Left renal pelvis (tissue), 4 donors: ENCODE measurements at places on chromosomes 16 and 17.

- DNase-seq, result no peak
These were observed 5.8 kb upstream of the OGFOD3 start for GRCh38 chr17:82424001-82424862.

- no peak for DNase-seq
These were observed 91.8 kb downstream of the FOXL1 start for GRCh38 chr16:86669937-86670749.

DNA sequence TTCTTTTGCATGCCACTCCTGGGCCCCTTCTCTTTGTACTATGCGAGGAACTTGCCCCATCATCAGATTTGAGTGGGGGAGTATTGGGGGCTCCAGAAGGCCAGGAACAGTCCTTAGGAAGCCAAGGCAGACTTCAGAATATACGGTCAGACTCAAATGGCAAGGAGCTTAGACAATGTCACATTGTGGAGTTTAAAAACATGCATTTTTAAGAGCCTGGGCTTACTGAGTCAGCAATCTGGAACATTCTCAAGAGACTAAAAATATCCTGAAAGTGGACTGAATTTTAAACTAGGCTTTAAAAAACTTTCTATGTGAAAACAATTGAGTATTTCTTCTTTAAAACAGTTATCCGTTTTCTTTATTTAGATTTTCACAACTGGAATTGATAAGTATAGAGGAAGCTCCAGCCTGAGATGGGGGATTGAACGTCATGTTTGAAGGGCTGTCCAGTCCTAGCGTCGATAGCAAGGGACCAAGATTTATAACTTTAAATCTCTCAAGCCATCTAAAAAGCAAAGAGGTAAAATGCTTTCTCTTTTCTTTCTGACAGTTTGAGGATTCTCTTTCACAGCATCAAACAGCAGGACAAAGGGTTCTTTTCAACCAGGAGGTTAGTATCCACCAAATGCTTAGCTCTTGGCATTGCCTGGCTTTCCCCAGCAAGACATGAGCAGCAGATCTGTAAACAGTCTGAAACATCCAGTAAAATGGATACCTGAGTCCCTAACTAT, 45.8 kb upstream of the CDRT4 start:
- DNase-seq, result no peak

- no peak for DNase-seq
These were observed 18.8 kb upstream of the MMD start for GRCh38 chr17:55440391-55440790.

GRCh38 chr17:81315885-81316391, 20.8 kb upstream of the SLC38A10 start:
- no peak for DNase-seq

- DNase-seq, result no peak
These were observed 37.7 kb downstream of the NLRC5 start for GRCh38 chr16:57027067-57027466.

GRCh38 chr17:56452461-56452860, 141.0 kb upstream of the NOG start:
- DNase-seq, result no peak

GRCh38 chr16:86391486-86391885, 118.8 kb upstream of the FOXF1 start:
- DNase-seq, result no peak

- DNase-seq, result no peak
These were observed 6.9 kb upstream of the WDR59 start for GRCh38 chr16:74991593-74992403.

DNA sequence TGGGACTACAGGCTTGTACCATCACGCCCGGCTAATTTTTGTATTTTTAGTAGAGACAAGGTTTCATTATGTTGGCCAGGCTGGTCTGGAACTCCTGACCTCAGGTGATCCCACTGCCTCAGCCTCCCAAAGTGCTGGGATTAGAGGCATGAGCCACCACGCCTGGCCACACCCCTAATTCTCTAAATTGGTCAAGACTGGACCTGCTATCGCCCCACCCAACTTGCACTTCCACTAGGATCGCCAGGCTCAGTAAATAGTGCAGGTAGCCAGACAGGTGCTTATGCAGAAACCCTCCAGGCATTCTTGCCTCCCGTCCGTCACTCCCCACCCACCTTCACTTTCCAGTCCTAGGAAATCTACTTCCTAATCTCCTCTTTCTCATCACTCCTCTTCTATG, 481.4 kb upstream of the EEF2KMT start:
- DNase-seq, result no peak

- DNase-seq, result no peak
These were observed 241.6 kb downstream of the XYLT1 start for GRCh38 chr16:17229131-17229530.

DNA sequence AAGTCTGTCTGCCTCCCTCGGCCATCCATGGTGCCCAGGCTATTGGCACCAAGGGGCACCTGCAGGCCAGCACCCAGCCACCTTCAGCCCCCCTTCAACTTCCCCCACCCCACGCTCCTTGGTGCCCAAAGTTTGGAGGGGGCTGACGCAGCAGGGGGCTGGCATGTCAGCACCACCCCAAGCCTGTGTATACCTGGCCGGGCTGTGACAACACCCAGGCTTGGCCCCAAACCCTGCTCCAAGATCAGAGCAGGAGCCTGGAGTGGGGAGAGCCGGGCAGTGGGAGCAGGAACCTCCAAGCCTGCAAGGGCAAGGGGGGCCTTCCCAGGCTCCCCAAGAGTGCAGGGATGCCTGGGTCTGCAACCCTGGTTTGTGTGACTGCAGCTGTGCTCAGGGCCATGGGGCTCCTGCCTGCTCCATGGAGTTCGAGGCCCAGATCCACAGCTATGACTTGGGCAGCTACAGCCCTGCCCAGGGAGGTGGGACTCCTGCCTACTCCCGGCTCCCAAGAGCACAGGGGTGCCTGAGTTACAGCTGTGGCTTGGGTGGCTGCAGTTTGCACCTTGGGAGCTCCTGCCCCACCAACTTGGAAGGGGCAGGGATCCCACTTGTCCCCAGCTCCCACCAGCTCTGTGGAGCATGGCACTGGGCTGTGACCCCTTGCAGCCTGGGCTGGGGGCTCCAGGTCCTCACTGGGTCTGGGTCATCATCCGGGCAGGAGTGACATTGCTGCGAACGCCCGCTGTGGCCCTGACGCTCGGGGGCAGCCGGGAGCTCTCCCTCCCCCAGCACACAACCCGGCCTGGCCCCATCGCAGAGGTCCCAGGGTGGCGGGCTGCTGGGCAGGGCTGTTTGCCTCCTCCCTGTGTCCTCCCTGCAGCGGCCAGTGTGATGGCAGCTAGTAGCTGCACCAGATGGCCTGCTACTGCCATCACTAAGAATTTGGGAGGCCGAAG, 175.5 kb upstream of the SDK2 start:
- no peak for DNase-seq

- DNase-seq, result no peak
These were observed 12.4 kb downstream of the AMZ2 start for GRCh38 chr17:68260051-68260762.

GRCh38 chr16:67249178-67250044, 632 bp downstream of the SLC9A5 start:
- DNase-seq, result no peak

GRCh38 chr16:4515611-4516233, 22.9 kb downstream of the CDIP1 start:
- DNase-seq, result no peak

GRCh38 chr17:59067756-59068155, 38.9 kb downstream of the TRIM37 start:
- no peak for DNase-seq

- DNase-seq, result no peak
These were observed 215.5 kb downstream of the MRTFB start for GRCh38 chr16:14286368-14287230.

DNA sequence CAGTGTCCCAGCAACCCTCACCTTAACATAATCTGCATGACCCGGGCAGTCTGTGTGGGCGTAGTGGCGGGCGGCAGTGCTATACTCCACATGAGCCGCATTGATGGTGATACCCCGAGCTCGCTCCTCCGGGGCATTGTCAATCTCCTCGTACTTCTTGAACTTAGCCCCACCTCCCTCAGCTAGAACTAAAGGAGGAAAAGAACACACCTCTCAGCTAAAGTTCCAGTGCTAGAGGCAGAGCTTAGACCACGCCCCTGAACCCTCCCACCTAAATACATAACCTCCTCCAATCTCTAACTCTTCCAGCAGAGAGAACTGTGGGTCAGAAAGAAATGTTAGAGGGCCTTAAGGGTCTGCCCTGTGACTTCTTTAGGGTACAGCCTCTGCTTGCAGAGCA, 855 bp downstream of the TUFM start:
- no peak for DNase-seq

DNA sequence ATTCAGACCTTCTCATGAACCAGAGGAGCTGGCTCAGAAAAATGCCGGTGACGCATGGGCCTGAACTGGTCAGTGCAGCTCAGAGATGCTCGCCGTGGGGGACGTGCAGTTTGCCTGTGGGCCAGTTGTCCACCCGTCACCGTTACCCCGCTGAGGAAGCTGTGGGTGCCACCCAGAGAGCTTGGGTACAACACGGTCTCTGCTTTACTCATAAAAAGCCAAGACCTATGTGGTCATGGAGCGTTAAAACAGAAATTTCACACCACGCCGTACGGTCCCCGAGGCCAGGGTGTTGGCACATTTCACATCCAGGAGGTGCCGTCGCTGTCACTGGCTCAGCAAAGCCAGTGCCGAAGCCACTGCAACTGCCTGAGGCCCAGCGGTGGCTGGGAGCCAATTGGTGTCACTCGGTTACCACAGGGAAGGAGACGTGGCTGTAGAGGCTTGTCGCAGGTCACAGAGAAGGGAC, 120.9 kb downstream of the METRNL start:
- no peak for DNase-seq

DNA sequence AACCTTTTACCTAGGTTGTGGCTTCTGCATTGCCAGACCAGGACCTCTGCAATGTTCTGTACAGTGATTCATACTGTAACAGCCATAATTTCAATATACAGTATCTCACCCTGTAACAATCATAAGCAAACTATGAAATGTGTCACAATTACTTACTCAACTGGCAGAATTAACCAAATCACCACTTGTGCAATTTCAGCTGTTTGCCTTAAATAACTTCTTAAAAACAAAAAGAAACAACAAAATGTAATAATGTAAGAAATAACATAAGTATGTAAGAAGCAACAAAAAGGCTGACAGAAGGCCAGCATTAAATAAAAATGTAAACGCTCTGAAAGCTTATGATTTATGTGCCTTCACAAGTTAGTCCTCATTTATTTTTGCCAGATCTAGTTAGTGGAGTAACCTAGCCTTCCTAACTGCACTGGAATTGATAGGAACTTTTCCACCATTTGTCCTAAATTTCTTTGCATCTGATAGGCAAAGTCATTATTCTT, 96.9 kb downstream of the SKAP1 start:
- DNase-seq, result no peak

- DNase-seq, result no peak
These were observed 132.5 kb downstream of the SDK2 start for GRCh38 chr17:73511719-73512115.

DNA sequence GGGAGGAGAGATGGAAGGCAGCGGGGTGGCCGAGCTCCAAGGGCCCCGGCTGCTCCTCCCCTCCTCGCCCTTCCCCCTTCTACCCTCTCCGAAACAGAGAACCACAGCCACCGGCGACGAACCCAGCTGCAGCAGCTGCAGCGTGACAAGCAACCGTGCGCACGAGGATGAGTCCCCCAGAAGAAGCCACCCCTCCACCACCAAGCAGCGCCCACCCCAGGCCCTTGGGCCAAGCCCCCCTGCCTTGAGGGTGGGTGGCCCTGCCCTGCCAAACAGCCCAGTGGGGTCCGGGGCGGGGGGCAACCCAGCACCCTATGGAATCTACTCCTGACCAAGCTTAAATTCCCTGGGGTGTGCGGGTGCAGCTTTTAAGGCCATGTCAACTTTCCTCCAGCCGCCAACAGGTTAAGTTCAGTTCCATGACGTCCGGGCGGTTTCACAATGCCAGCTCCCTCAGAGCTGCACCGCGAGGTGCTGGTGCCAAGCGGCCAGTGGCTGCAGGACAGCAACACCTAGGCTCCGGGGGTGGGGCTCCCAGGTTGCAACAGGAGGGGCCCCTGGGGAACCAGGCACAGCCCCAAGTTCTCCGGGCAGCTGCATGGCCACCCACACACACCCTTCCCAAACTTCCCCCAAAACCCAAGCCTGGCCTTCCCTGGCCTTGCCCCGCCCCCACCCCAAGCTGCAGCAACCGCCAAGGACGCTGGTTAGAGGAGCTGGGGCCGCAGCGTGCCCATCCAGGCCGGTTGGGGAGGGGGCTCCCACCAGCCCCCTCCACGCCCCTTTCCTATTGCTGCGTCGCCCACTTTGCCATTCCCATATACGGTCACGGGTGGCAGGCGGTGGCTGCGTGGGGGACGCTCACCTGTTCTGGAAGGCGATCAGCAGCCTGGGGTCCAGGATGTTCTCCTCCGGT, 2.0 kb downstream of the CBX4 start:
- DNase-seq, result no peak

DNA sequence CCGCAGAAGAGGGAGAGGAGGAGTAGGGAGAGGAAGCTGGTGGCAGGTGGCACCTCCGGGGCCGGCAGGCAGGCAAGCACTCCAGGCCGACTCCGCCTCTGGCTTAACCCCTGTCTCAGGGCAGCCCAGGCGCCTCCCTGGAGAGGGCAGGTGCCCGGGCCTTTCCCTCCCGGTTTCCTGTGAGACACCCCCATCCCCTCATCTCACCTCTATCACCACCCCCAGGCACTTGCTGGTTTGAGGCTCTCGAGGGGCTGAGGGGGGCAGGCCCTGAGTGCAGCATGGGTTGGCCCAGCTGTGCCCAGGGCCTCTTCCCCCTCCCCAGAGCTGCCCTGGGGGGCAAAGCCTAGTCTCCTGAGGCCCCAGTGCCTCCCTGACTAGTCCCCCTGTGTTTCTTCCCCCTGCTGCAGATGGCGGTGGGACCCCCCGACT, 6.0 kb downstream of the DOC2A start:
- DNase-seq, result no peak

- DNase-seq, result no peak
These were observed 41.4 kb upstream of the TEKT1 start for GRCh38 chr17:6872936-6873335.

GRCh38 chr16:5490499-5490898, 392.9 kb upstream of the EEF2KMT start:
- DNase-seq, result no peak

- no peak for DNase-seq
These were observed 109.9 kb downstream of the IRX5 start for GRCh38 chr16:55040366-55041086.

DNA sequence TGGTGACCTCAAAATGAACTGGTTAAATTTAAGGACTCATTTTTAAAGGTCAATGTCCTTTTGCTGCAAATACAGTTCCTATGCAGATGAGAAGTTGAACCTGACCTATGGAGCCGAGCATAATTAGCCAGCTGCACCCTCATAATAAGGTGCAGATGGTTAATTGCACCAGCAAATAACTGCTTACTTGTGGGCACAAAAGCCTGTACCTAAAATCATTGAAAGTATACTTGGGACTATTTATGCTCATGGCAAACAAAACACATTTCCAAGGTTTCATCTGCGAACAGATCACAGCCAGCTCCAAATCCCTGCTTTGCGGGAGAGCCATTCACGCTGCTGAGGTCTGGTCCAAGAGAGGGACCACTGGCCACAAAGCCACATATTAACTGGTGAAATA, 13.0 kb downstream of the HYDIN start:
- no peak for DNase-seq

- DNase-seq, result no peak
These were observed 5.7 kb upstream of the PHAF1 start for GRCh38 chr16:67104061-67104460.

- no peak for DNase-seq
These were observed 107.8 kb downstream of the GNAO1 start for GRCh38 chr16:56298948-56299596.
